Right renal pelvis (tissue), 4 donors: ENCODE measurements at places on chromosomes 3 and 15. TPM values are rescaled to one million over a fixed set of nuclear protein-coding genes. Genes with fewer than 3 reads are reported as not detected.

ZNF770 gene
- polyA plus RNA-seq: 56.0 TPM

KCNAB1 gene
- 3.2 TPM for polyA plus RNA-seq

IFT57 gene
- 104 TPM for polyA plus RNA-seq

CCDC80 gene
- 95.8 TPM for polyA plus RNA-seq

GPR15 gene
- polyA plus RNA-seq: not detected

MINAR1 gene
- 0.97 TPM for polyA plus RNA-seq

DZIP1L gene
- 16.3 TPM for polyA plus RNA-seq

SERPINI1 gene
- polyA plus RNA-seq: 67.1 TPM

RBP2 gene
- polyA plus RNA-seq: 0.44 TPM

HYAL3 gene
- polyA plus RNA-seq: 3.2 TPM

GOLGA8Q gene
- 0.86 TPM for polyA plus RNA-seq

USP3 gene
- polyA plus RNA-seq: 49.7 TPM

ANKRD34C gene
- polyA plus RNA-seq: 0.09 TPM

ALPK3 gene
- 17.4 TPM for polyA plus RNA-seq

MYO1E gene
- 202 TPM for polyA plus RNA-seq

ATP13A5 gene
- polyA plus RNA-seq: 0.20 TPM

WWTR1 gene
- polyA plus RNA-seq: 93.4 TPM

SPESP1 gene
- 8.9 TPM for polyA plus RNA-seq

NR2E3 gene
- polyA plus RNA-seq: 0.44 TPM

ELL3 gene
- 3.2 TPM for polyA plus RNA-seq

KCNMB2 gene
- 30.4 TPM for polyA plus RNA-seq

TRANK1 gene
- 8.4 TPM for polyA plus RNA-seq

SOX14 gene
- polyA plus RNA-seq: not detected

GABRB3 gene
- polyA plus RNA-seq: 5.9 TPM

CDHR4 gene
- 0.05 TPM for polyA plus RNA-seq

LCTL gene
- 0.10 TPM for polyA plus RNA-seq

SLC22A14 gene
- polyA plus RNA-seq: 0.43 TPM

CD96 gene
- polyA plus RNA-seq: 1.0 TPM

COL6A5 gene
- 0.09 TPM for polyA plus RNA-seq

CNTN3 gene
- polyA plus RNA-seq: 5.8 TPM

ALDH1L1 gene
- 54.7 TPM for polyA plus RNA-seq

TTLL13 gene
- polyA plus RNA-seq: 0.19 TPM

KLHL25 gene
- 10.3 TPM for polyA plus RNA-seq

IQCF5 gene
- not detected for polyA plus RNA-seq

TASOR gene
- polyA plus RNA-seq: 80.7 TPM

SCN11A gene
- 1.0 TPM for polyA plus RNA-seq

CCDC39 gene
- 5.3 TPM for polyA plus RNA-seq

TMCO5A gene
- not detected for polyA plus RNA-seq

GXYLT2 gene
- polyA plus RNA-seq: 11.8 TPM

NAALADL2 gene
- polyA plus RNA-seq: 19.9 TPM

TMC3 gene
- 0.10 TPM for polyA plus RNA-seq

PTPRG gene
- 84.0 TPM for polyA plus RNA-seq

APOD gene
- 13.7 TPM for polyA plus RNA-seq

CLDN1 gene
- 85.0 TPM for polyA plus RNA-seq
